ENCODE measurements at places on chromosomes 4 and X. TPM values are rescaled to one million over a fixed set of nuclear protein-coding genes. Genes with fewer than 3 reads are reported as not detected.

The UGT2B7 gene
- polyA plus RNA-seq = 0.11 TPM

DNA sequence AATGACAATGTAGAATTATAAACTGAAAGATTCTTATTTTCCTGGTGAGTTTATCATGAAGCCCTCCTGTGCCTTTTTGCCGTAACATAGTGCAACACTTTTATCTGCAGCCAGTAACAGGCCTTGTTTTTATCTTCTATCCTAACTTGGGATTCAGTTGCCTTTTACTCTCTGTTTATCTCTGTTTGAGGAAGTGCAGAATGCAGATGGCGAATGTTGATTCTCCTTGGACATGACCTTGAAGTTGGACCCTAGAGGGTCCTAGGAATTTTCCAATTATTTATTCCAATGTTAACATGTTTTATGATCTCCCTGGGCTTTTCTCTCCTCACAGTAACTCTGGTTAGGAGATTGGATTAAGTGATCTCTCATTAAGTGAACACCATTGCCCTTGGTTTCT is 165.0 kb downstream of the FMR1NB start:
- no peaks in the 10 kb centered on the region for H3K27me3 ChIP-seq
- no peak overlapping the region for H3K4me3 ChIP-seq
- H3K36me3 ChIP-seq = no peaks in the 10 kb centered on the region
- no peak overlapping the region for H3K27ac ChIP-seq

GRCh38 chr4:139973616-139974015 is 180.4 kb downstream of the MAML3 start:
- no peak overlapping the region for H3K4me3 ChIP-seq
- no peak overlapping the region for H3K27ac ChIP-seq
- H3K27me3 ChIP-seq = no peaks in the 10 kb centered on the region
- no peaks in the 10 kb centered on the region for H3K36me3 ChIP-seq
- no peak for DNase-seq
- peaks cover 8% of the 10 kb centered on the region for H3K4me1 ChIP-seq

DNA sequence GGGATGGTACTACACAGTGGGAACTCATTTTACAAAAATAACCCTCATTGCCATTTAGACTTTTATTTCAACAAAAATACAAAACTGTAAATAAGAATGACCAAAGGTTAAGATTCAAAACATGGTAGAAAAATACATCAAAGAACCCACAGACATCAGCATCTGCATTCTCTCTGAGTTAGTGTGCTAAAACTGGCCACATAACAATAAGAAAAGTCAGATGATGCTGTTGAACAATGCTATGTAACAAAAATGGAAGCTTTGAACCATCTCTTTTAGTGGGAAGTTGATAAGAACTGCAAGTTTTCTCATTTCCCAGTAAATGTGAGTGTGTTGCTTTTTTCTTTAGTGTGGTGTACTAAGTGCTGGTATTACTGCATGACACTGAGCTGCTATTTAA is 888.4 kb upstream of the EPHA5 start:
- no peaks in the 10 kb centered on the region for H3K36me3 ChIP-seq
- H3K4me1 ChIP-seq = peaks cover 23% of the 10 kb centered on the region
- no peak overlapping the region for H3K4me3 ChIP-seq
- H3K27ac ChIP-seq = no peak overlapping the region
- H3K27me3 ChIP-seq = no peaks in the 10 kb centered on the region

DNA sequence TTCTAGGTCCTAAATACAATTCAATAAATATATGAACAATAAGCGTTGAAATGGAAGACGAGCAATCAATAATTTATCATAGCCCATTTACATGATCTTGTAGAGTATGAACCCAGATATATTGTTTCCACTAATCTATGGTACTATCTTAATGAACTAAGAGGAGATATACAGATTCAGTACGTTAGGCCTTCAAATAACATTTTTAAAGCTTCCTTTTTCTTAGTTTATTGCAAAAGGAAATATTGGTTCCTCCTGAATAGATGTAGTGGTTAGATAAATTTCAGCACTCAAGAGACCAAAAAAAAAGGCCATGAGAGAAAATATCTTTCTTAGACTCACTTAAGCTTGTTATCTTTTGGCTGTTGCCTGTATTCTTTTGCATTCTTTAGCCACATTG is 147.5 kb upstream of the PITX2 start:
- H3K36me3 ChIP-seq = no peaks in the 10 kb centered on the region
- no peak overlapping the region for H3K4me3 ChIP-seq
- H3K27ac ChIP-seq = no peak overlapping the region
- no peaks in the 10 kb centered on the region for H3K4me1 ChIP-seq

- DNase-seq = no peak
- H3K4me1 ChIP-seq = no peaks in the 10 kb centered on the region
- H3K4me3 ChIP-seq = no peak overlapping the region
- no peak overlapping the region for H3K27ac ChIP-seq
- no peaks in the 10 kb centered on the region for H3K36me3 ChIP-seq
Measured at GRCh38 chr4:168070903-168071302, 21.4 kb upstream of the ANXA10 start.

The SHOX gene
- not detected for polyA plus RNA-seq

DNA sequence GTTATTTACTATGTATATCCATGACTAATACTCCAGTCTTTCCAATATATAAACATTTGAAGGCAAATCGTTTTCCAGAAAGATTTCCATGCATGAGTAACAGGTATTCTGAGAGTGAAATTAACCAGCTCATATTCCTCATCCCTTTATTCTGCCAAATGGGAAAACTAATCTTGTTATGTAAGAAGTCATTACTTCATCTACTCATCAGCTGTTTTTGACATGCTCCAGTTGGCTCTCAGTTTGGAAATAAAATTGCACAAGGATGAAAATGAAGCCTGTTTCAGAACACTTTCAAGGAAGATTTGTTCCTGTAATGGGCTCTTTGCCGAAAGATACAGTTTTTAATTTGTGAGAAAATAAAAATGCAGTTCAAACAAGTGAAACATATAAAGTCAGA is 121.9 kb downstream of the KCTD8 start:
- DNase-seq = no peak
- H3K36me3 ChIP-seq = no peaks in the 10 kb centered on the region
- no peak overlapping the region for H3K27ac ChIP-seq
- H3K27me3 ChIP-seq = no peaks in the 10 kb centered on the region
- H3K4me3 ChIP-seq = no peak overlapping the region

The NUDT10 gene
- 0.24 TPM for polyA plus RNA-seq

The HCCS gene
- 41.8 TPM for polyA plus RNA-seq
